ENCODE measurements at places on chromosomes 12 and 14.

- peak; percentile 6 for DNase-seq
Measured at GRCh38 chr12:93773122-93773871, 96.1 kb downstream of the CRADD start.

DNA sequence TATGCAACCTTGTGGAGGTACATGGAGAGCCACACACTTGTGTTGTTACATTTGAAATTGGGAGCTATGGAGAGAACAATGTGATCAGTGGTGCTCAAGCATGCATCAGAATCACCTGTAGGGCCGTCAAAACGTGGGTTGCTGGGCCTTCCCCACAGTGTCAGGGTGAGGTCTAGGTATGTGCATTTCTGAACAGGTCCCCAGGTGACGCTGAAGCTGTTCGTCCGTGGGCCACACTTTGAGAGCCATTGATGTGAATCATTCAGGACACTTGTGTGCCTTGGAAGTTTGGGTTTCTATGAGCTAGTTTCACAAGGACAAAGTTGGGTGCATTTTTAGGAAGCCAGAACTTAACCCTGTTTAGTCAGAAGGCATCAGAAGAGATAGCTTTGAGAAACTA lies 291.7 kb upstream of the FKBP4 start:
- no peak for DNase-seq

GRCh38 chr14:64811676-64812075 lies 68.0 kb downstream of the SPTB start:
- no peak for DNase-seq

DNA sequence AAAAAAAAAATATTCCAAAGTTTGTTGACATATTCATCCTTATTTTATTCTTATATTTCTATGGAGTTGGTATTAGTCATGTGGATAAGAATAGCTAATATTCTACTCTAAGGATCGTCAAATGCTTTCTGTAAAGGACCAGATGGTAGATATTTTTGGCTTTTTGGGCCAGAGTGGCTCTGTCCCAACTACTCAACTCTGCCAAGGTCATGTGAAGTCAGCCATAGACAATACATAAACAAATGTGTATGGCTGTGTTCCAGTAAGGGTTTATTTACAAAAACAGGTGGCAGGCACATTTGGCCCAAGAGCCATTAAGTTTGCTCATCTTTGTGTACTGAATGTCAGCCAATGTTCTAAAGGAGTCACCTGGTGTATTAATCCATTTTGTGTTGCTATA lies 131.8 kb downstream of the TBX5 start:
- no peak for DNase-seq

DNA sequence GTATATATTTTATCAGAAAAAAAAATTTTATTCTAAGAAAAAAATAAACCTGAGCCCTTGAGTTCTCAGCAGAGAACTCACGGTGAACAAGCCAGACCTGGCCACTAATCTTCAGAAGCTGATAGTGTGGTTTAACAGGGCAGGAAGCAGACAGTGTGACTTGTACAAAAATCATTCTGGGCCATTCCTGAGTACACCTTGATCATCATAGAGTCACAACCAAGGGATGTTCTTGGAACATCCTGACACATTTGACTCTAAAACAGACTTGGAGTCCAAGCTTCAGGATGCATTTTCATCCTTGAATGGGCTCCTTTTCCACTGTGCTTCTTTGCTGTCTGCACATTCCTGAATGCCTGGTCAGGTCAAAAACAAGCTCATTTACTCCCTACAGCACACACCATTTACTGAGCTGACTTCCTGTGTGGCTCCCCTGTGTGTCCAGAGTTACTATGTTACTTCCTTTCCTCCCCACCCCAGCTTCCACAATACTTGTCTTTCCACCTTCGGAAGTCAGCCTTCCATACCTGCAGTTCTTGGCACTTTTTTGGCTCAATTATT lies 112.0 kb downstream of the ANO6 start:
- DNase-seq: no peak
